ENCODE measurements at places on chromosomes 12 and 14. TPM values are rescaled to one million over a fixed set of nuclear protein-coding genes. Genes with fewer than 3 reads are reported as not detected.

GRCh38 chr14:88804035-88804434 lies 11.3 kb upstream of the EML5 start:
- no peak for DNase-seq

DNA sequence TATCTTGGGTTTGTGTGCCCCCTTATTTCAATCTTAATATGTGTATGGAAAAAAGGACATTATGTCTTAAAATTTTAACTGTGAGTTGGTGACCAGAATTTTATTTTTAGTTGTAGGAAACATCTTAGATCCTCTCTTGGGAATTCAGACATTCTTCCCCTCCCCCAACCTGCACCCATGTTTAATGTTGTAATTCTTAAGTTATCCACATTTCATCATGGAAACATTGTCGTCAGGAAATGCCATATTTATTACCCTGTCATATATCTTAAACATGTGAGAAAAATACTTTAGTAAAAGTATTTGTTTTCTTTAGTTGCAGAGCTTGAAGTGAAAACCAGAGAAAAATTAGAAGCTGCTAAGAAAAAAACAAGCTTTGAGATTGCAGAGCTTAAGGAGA lies 30.3 kb downstream of the YEATS4 start:
- DNase-seq: no peak

- DNase-seq: no peak
Measured at GRCh38 chr14:53209370-53209769, 56.2 kb upstream of the DDHD1 start.

PAX9 gene
- polyA plus RNA-seq: under 0.01 TPM

PRORP gene
- polyA plus RNA-seq: 3.9 TPM

DNA sequence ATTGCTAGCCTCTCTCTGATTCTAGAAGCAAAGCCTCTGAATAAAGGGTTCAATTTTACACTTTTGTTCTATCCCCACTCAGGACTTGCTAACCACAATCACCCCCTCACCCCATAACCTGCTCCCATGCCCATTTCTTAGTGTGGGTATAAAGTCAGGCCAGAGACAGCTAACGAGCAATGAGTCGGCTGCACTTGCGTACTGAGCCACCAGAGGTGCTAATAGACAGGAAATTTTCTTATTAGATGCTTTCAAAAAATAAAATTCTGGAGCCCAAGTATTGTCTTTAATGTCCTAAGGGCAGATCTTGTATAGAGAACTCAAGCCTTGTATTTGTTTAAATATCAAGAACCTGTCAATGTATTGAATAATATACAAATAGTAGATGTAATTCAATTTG lies 256.9 kb downstream of the SYT1 start:
- no peak for DNase-seq

NR2C1 gene
- 300 TPM for polyA plus RNA-seq

- DNase-seq: peak; percentile 5
Measured at GRCh38 chr14:99120526-99121318, 151.3 kb downstream of the BCL11B start.

DNA sequence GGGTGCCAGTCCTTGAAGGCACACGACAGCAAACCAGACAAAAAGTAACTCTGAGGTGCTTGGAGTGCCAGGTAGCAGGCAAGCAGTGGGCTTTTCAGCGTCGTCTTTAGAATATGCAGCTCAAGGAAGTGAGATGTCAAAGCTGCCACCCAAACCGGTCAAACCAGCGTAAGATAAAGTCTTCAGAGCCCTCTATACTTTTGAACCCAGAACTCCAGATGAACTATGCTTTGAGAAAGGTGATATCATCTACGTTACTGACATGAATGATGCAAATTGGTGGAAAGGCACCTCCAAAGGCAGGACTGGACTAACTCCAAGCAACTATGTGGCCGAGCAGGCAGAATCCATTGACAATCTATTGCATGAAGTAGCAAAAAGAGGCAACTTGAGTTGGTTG lies 95.9 kb downstream of the TBX3 start:
- no peak for DNase-seq

GRCh38 chr12:53200107-53200457 lies 7.0 kb downstream of the ITGB7 start:
- DNase-seq: no peak

- DNase-seq: no peak
Measured at GRCh38 chr12:126506426-126507182, 1441.4 kb downstream of the AACS start.

DNA sequence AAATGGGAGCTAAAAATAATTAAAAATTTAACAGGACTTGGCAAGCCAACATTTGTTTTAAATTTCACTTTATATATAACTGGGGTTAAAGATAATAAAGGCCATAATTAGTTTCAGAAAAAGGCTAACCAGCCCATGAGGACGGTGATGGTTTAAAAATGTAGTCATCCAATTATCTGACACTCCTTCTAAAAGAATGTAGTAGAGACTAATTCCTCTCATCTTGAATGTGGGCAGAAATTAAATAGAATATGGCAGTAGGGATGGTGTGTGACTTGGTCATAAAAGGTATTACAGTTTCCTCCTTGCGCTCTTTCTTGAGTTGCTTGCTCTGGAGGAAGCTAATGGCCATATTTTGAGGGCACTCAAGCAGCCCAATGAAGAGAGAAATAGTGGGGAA lies 49.1 kb upstream of the PTPRB start:
- DNase-seq: no peak

GLIPR1L1 gene
- not detected for polyA plus RNA-seq

- DNase-seq: no peak
Measured at GRCh38 chr12:40752011-40752410, 59.8 kb downstream of the CNTN1 start.

- DNase-seq: no peak
Measured at GRCh38 chr12:3083921-3084347, 6.8 kb downstream of the TSPAN9 start.

DNA sequence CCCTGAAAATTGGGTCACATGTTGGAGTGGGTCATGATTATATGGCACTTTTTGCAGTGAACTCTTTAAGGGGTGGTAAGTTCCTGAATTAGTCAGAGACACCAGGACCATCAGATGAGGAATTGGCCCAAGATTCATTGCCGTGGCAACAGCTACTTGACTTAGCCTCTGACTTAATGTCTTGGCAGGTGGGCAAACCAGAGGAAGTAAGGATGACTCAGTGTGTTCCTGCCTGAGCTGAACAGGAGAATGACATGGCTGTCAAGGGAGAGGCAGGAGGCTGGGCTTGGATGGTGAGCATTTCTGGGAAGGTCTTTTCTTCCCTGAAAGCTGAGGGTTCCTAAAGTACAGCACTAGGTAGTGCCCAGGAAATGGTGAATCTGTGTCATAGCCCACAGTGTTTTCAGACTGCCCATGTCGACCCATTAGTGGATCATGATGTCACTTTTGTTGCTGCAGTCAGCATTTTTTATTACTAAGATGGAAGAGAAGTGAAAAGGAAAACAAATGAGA lies 170.1 kb upstream of the PWP1 start:
- DNase-seq: peak; percentile 34

- no peak for DNase-seq
Measured at GRCh38 chr14:75978249-75978731, 3.5 kb downstream of the TGFB3 start.

DNA sequence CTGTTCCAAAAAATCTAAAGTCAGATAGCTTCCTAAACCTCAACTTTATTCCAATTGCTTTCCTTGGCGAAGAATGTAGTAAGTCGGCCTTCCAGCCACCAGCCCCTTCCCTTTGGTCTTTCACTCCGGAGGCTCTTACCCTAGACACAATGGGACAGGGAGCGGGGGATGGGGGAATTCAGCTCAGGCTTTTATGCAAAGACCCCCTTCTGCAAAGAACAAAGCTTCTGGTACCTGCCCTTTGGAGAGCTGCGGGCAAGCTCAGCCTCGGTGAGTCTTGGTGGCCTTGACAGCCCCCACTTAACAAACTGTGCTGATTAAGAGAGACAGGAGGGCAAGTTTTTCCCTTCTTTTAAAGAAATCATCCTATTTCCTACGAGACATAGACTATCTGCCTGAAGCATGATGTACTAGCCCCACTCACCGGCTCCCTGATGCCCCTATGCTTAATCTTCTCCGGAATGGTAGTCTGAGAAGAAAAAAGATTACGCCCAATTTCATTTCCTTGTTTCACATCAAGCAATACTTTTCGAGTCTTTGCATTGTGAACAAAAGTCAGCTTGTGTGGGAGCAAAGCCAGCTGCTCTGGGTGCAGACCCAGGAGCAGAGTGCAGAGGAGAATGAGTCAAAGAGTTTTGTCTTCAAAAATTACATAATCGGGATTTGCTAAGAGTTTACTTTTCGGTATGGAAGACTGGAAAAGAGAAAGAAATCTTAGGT lies 1.5 kb upstream of the NANOG start:
- DNase-seq: peak; percentile 29

CLEC1A gene
- 3.3 TPM for polyA plus RNA-seq

DNA sequence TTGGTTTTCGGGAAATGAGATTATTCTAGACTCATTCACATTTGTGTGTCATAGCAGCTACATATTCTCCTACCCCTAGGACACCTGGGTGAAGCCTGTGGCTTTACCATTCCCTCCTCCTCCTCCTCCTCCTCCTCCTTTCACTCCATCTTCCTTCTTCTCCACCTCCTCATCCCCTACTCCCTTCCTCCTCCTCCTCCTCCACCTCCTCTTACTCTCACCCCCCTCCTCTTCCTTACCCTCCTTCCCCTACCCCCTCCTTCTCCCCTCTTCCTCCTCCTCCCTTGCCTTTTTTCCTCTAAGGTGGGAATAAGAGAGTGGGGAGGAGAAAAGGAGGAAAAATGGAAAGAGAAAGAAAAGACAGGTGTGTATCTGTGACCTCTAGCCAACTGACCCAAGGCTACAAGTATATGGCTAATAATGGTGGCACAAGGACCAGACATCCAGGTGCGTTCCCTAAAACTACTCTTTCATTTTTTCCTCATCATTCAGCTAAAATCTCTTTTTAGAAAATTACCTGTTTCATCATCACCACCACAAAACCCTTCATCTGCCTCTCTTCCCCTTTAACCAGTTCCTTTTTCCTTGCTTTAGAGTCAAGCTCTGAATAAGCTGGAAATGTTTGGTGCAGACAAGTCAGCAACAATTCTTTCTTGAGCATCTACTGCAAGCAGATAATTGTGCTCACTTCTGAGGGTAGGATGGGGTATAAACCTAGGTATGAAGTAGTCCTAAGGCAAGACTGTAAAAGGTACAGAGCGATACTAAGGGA lies 149.8 kb upstream of the FOXN3 start:
- no peak for DNase-seq

DNA sequence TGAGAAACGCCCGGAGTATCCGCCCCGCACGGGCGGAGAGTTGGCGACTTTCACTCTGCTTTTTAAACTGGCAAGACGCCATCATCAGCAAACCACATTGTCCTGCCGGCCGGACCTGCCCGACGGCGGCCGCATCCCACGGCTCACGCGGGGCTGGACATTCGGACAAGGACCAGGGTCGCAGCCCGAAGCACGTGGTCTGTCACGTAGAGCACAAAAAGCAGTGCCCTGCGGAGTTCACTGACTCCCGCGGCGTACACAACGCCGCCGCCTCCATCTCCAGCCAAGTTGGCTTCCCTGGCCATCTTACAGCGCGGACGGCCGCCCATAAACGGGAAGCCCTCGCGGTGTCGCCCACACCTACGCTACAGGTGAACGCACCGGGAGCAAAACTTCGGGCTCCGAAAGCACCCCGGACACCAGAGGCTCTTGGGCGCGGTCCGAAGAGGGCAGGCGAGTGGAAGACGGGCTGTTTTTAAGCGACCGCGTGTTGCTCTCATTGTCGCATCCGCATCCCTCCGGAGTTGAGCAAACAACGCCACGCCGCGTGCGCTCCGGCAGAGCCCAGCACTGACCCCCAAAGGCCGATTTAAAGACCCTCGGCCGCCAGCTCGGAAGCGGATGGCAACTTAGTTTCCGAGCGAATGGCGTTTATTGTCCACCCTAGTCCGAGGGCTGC lies 966 bp downstream of the SINHCAF start:
- peak; percentile 69 for DNase-seq

DNA sequence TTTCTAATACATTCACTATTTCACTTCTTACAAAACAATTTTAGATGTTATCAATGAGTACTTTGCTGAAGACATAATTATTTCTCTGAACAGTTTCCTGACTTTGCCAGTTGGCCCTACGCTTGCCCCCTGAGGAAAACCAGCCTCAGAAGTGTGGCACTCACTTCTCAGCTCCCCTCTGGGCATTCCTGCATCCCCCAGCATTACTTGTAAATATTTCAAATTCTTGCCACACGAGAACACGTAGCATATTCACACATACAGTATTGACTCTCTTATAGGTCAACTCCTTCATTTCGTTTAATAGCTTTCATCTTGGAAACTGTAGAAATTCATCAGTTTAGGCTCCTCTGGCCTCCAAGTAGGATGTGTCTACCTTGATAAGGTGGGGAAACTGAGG lies 65.2 kb downstream of the OTX2 start:
- no peak for DNase-seq

PMCH gene
- not detected for polyA plus RNA-seq

KRT6A gene
- polyA plus RNA-seq: 2.7 TPM

DNA sequence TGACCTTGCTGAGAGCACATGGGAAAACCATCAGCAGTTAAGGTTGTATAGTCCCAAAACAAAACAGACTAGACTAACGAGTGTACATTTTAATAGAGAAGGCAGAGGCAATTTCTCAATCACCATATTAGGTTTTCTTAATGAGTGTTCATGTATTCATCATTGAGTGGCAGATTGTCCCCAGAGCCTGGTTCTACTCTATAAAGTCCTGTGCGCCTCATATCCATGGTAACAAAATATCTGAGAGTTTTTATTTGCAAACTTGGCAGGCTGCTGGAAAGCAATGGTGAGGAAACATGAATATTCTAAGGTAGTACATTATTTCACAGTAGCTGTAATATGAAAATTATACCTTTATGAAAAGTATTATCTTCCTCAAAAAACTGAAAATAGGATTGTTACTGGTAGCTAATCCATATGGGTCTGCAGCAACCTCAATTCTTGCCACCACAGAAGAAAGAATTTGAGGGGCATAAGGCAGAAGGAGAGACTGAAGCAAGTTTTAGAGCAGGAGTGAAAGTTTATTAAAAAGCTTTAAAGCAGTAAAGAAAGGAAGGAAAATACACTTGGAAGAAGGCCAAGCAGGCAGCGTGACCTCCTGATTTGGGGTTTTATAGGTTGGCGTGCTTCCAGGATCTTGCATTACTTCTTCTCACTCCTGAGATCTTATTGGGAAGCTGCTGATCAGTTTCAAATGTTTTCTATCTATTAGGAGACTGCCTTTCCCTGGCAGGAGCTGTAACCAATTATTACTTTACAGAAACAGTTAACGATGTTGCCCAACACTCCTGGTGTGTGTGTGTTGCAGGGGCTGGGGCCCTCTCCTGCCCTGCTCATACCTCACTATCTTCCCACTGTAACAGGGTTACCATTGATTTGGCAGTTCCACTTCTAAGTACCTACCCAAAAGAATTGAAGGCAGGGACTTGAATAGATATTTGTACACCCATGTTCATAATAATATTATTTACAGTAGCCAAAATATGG lies 154.0 kb upstream of the NUDT4 start:
- no peak for DNase-seq

GRCh38 chr14:91996948-91997371 lies 42.9 kb downstream of the TRIP11 start:
- DNase-seq: no peak

LRP1-AS gene
- not detected for polyA plus RNA-seq

- DNase-seq: peak; percentile 12
Measured at GRCh38 chr12:109100741-109101140, 3.3 kb downstream of the UNG start.
